ENCODE measurements at places on chromosomes 1 and 21.

- no peak for DNase-seq
These were observed 3.0 kb downstream of the C1QC start for GRCh38 chr1:22646384-22646783.

DNA sequence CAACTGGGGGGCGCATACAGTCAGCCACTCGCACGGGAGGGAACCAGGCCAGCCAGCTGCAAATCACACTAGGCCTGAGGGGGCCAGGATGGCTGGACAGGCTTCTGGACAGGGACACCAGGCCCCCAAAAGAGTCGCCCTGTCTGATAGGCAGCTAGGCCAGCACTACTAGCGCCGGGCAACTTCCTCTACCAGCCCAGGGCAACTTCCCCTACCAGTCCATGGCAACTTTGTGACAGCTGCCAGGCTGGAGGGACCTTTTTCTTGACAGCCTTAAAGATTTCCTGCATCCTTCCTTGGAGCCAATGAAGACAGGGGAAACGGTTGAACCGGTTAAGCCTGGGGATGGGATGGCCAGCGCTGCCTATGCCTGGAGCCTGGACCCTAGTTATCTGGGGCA, 5.1 kb downstream of the IFFO2 start:
- peak; percentile 49 for DNase-seq

DNA sequence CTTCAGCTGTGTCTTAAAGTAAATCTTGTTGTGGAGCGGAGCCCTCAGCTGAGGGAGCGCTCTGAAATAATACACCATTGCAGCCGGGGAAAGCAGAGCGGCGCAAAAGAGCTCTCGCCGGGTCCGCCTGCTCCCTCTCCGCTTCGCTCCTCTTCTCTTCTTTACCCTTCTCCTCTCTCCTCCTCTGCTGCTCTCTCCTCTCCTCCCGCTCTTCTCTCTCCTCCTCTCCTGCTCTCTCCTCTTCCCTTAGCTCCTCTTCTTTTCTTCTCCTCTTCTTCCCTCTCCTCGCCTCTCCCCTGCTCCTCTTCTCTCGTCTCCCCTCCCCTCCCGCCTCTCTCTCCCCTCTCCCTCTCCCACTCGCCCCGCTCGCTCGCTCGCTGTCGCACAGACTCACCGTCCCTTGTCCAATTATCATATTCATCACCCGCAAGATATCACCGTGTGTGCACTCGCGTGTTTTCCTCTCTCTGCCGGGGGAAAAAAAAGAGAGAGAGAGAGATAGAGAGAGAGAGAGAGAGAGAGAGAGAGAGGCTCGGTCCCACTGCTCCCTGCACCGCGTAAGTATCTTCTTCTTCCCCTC, at the start of gene PROX1:
TSS of gene PROX1 (plus strand) at position 47 of the 580 bp plus-strand sequence. CDS start 8,563 bp downstream, outside the sequence.
- DNase-seq: peak; percentile 40

- DNase-seq: no peak
These were observed 86.3 kb downstream of the PRDM16 start for GRCh38 chr1:3155056-3155925.

- no peak for DNase-seq
These were observed 464.2 kb upstream of the DAB1 start for GRCh38 chr1:57887964-57888491.

GRCh38 chr1:162351246-162351842, 25.3 kb downstream of the SPATA46 start:
- DNase-seq: no peak

DNA sequence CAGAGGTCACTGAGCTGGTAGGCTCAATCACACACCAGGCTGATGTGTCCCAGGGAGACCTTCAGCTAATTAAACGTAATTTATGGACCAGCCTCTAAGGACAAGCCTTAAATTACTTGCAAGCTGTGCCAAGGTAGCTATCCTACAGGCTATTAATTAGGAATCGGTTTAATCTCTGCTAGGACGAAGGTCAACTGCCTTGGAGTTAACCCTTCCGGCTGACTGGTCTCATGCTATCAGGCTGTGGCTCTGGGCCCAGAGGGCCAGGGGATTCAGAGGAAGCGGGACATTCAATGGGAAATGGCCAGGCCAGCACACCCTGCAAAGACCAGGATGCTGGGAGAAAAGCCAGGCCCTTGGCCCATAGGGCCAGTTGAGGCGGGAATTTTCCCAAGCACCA, 19.0 kb downstream of the DHRS3 start:
- no peak for DNase-seq
